ENCODE measurements at places on chromosomes 3 and 15.

GRCh38 chr3:13544951-13545651, 3.8 kb upstream of the FBLN2 start:
- DNase-seq, result no peak

- DNase-seq, result no peak
These were observed 258.1 kb downstream of the TIGIT start for GRCh38 chr3:114551770-114552526.

DNA sequence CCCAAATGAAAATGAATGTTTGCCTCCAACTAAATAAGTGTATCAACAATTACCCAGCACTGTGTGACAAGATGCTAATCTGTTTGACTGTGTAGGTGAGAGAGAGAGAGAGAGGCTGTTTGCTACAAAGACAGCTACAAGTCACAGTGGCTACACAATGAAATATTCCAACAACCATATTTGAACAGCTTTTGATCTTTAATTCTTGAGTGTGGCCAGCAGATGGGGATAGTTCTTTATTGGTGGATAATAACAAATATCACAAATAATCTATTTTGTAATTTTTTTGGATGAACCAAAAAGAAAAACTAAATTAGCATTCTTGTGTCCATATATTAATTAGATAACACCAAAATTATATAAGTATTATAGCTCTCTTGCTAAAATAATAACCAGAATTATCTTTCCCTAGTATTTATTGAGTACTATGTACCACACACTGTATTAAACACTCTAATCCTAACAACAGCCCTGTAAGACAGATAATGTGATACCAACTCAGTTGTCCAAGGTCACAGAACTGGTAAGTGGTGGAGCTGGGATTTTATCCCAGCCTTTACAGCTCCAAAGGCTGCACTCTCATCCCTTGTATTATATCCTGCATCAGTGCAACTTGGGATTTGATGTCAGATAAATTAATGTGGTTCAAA, 61.9 kb upstream of the C3orf80 start:
- no peak for DNase-seq

GRCh38 chr3:83076041-83076440, 1314.6 kb upstream of the GBE1 start:
- DNase-seq, result no peak

- DNase-seq, result no peak
These were observed 458.3 kb upstream of the CBLB start for GRCh38 chr3:106326941-106327695.

DNA sequence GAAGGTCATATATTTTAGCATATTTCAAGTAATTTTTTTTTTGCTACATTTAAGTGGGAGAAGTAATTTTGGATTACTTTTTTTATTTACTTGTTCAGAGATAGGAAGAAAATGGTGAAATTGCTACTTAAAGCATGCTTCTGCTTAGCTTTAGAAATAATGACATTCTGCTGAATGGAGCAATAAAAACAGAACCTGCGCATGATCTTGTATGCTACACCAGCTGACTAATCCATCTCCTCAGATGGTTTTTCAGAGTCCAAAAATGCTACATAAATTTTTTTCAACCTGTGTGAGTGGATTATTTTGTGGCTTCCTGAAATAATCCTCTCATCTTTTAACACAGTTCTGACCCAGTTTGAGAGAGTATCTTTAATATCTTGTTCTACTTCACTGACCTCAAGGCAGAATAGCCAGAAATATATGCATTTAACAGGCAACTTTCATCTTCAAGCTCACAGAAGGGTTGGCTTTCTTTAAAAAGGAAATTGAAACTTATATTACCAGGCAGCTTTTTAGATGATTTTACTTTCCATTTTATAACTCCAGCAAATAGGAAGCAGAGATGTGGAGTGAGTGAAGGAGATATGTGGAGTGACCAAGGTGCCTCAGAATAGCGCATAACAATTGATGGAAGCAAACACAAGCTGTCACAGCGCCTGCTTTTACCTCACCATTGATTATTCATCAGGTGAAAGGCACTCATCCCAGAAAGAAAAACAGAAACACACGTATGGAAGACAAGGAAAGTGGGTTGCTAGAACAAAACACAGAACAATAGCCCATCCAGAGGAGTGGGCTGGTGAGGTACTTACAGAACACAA, 136.6 kb downstream of the TGFBR2 start:
- no peak for DNase-seq

DNA sequence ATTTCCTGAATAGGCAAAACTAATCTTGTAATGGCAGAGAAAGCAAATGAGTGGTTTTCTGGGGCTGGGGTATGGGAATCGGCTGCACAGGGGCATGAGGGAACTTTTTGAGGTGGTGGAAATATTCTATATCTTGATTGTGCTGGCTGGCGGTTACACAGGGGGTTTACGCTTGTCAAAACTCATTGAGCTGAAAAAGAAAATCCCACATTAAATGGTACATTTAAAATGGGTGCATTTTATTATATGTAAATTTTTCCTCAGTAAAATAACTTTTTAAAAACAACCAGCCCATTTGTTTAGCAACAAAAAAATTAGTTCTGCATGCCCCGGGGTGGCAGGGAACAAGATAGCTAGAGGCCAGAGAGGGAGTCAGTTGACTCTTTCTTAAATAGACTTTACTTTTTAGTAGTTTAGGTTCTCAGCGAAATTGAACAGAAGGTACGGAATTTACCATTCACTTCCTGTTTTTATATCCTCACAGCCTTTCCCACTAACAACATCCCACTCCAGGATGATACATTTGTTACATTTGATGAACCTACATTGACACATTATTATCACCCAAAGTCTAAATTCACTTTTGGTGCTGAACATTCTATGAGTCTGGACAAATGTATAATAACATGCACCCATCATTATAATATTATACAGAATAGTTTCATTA, 41.2 kb upstream of the BCL2A1 start:
- DNase-seq, result no peak

DNA sequence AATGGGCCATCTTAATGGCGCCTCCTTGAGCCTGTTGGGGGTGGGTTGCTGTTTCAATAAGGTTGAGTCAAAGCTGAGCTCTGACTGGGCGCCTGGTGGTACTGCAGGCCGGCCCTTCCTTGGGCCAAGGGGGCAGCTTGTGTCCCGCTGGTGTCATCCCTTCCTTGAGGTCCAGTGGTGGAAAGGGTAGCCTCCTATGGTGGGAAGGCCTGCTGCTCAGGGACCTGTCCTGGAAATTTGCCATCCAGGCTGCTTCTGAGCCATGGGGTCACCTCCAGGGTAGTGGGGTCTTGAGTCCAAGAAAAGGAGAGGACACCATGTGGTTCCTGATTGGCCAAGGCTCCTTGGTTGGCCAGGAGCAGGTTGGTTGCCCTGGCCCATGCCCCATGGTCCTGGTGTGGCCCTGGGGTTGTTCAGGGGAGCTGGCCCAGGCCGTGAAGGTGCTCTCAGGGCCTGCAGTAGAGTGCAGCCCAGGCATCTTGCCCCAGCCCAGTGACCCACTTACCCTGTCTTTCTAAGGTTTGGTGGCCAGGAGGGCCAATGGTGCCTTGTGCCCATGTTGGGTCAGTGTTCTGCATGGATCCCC, 188.7 kb downstream of the UBE3A start:
- DNase-seq, result no peak

DNA sequence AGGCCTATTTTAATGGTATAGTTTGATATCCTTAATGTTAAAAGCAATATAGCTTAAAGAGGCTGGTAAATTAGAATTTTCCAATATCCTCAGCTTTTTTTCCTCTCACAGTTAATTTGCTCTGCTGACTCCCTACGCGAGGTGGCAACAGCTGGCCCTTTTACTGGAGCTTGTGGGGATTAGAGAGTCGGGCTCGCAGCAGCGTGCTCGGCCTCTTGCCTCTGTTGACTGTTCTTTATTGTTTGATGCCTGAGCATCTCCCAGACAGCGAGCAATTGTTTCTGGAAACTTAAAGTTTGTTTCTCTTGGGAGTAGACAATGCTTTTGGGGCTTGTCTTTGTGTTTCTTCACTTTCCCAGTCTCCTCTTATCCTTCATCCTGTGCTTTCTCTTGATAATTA, 80.8 kb downstream of the OPA1 start:
- no peak for DNase-seq

- no peak for DNase-seq
These were observed 44.8 kb downstream of the ABTB1 start for GRCh38 chr3:127717357-127718244.
